C1 segment of cervical spinal cord (tissue), 14 donors: ENCODE measurements at places on chromosomes 1 and 21.

DNA sequence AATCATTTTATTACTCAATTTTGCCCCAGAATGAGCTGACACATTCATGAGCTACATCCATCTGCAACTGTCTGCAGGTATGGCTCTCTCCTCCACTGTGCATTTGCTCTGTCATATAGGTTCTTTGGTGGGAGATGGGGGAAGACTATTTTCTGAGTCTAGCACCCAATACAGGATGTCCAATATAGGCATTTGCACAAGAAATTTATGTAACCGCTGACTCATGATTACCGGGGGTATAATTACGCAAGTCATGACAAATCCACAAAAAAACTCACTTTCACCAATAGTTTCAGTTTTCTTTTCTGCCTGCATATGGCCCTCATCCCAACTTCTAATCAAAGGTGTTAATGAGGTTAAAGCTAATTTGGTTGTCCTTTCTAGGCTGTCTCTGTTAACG is 17.5 kb upstream of the VSIG8 start:
- DNase-seq, result no peak

DNA sequence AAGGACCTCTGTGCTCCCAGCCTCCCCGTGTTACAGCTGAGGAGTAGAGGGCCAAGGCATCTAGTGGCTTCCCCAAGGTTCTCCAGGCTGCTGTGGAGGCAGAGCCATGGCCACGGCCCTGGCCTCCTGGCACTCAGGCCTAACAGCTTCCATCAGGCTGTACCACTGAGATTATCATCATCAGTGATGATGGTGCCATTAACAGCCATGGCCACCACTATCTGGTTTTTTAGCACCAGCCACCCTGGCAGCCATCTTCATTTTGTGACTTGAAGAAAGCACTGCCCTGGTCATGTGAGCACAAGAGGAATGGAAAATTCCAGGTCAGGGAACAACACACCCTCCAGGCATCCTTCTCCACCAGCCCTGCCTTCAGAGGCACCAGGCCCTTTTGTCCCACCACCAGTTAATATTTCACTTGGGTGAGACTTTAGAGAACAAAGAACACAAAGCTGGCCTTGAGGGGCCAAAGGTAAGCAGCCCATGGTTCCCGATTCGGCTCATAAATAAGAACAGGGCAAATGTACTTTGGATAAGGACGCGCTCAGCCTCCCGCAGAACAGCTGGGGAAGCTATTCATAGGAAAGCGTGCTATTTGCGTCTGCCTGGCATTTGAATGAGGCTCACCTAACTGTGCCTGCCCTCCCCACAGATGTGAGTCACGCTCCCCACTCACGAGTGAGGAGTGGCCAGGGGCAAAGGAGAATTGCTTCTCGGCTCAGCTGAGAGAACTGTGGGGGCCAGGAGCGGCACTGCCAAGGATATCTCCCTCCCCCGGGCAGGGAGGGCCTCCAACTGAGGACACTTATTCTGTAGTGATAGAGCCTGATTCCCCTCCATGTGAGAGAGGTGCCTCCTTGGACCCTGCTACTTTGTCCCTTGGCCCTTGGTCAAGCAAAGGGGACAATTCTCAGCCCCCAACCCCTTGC is 95.6 kb downstream of the CD58 start:
- DNase-seq, result no peak

GRCh38 chr1:55196433-55197035 is 18.6 kb downstream of the USP24 start:
- no peak for DNase-seq

DNA sequence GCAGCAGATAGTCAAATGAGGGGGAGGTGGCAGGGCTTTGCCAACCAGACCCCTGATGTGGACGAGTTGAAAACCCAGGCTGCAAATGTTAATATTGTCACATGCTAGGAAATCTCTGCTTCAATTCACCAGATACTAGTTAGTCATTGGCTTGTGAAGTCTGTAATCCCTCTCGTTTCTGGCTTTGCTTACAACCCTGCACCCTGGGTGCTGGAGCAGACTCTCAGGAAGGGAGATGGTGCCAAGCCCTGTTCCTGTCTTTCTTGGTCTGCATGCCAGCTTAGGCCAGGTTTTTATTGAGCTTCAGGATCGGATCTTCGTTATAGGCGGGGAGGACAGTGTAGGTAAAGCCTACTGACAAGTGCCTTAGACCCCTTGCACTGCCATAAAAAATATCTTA is 53.3 kb downstream of the MDM4 start:
- DNase-seq, result no peak

GRCh38 chr1:232112076-232112475 is 485.5 kb downstream of the DISC1 start:
- no peak for DNase-seq

DNA sequence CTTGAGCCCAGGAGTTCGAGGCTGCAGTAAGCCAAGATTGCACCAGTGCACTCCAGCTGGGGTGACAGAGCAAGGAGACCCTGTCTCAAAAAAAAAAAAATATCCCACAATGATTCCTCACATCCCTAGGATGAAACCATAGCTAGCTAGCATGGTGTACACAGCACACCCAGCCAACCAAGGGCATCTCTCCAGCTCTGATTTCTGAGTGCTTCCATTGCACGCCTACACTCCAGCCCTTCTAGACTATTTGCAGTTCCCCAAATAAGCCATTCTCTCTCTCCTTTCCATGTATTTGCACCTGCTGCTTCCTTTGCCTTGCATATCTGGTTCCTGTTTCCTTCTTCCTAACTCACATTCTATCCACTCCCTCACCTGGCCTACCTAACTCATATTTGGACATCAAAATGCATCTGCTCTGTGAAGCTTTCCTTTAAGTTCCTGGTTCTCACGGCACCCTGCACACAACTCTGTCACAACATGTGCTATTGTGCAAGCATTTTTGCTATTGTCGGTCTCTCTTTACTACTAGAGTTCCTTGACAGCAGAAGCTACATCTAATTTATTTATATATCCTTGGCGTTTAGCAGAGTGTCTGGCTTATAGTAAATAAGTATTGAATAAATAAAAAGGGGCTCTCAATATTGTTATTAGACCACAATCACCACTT is 2.4 kb upstream of the ELAPOR1 start:
- DNase-seq, result no peak

GRCh38 chr1:191152776-191153175 is 675.1 kb upstream of the BRINP3 start:
- DNase-seq, result no peak

DNA sequence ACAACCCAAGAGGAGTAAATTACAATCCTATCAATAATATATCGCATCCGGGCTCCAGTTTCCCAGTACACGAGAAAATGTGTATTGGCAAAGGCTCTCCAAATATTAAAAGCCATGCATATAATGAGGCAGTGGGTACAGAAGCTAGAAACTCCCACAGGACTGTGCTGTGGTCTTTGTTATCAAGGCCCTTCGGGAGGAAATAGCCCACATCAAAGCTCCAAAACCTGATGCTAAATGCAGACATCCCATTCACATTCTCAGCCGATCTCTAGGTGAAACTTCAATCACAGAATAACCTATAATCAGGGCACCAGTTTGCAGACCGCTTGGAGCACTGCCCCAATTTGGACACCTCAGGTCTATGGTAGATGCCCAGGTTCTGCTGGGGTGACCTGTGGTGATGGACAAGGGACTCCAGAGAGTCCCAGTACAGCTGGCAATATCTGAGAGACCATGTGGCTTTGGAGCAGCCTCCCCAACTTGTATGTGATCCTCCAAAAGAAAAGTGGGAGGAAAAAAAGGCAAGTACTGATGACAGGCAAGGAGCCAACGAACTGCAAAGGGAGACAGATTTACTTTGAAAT is 148.8 kb upstream of the CAMK1G start:
- DNase-seq, result no peak

DNA sequence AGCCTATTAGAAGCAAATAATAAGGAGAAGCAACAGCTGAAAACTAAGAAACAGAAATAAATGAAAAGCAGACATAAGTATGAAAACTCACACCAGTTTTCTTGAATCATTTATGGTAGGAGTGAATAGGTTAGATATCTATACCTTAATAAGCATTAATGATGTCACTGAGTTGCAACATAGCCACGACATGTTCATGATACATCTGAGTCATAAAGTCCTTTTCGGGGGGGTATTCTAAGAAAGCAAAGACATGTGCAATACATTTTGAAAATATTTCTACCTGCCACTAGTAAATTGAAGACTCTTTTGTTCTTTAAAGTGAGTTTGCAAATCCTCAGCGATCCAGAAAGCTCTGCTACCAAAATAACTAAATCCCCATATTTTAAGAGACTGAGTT is 7.2 kb downstream of the CD34 start:
- no peak for DNase-seq

DNA sequence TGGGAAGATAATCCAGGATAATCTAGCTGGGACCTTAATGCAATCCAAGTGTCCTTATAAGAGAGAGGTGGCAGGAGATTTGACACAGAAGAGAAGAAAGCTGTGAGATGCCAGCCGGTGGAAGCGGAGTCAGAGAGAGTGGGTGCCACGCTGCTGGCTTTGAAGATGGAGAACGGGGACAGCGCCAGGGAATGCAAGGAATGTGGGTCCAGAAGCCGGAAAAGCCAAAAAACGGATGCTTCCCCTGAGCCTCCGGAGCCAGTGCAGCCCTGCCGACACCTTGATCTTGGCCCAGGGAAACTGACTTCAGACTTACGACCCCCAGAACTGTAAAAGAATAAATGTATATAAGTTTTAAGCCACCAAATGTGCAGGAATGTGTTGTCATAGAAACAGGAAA is 152.6 kb downstream of the ZNF281 start:
- DNase-seq, result no peak

DNA sequence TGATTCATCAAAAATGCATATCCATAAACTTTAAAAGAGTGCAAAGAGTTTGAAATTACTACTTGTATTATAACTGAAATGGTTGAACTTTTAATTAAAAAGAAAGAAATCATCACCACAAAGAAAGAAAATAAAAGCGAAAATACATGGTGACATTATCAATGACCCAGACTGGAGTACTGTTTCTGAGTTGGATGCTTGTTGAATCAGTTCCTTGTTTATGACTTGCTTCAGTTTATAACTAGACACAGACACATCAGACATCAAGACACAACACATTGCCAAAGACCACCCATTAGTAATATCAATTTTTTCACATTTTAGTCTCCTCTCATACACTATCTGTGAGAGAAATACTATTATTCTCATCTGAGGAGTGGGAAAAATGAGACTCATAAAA is 293.0 kb downstream of the MRPL39 start:
- DNase-seq, result no peak

GRCh38 chr1:248807067-248807737 is 18.5 kb downstream of the SH3BP5L start:
- DNase-seq, result peak; percentile 22

- DNase-seq, result no peak
These were observed 330.0 kb downstream of the BRINP3 start for GRCh38 chr1:190147616-190148015.

GRCh38 chr21:25867061-25867460 is 132.3 kb downstream of the GABPA start:
- no peak for DNase-seq

GRCh38 chr1:74468982-74469603 is 43.3 kb downstream of the LRRC53 start:
- no peak for DNase-seq

GRCh38 chr1:172350856-172351255 is 69.6 kb upstream of the C1orf105 start:
- DNase-seq, result no peak

DNA sequence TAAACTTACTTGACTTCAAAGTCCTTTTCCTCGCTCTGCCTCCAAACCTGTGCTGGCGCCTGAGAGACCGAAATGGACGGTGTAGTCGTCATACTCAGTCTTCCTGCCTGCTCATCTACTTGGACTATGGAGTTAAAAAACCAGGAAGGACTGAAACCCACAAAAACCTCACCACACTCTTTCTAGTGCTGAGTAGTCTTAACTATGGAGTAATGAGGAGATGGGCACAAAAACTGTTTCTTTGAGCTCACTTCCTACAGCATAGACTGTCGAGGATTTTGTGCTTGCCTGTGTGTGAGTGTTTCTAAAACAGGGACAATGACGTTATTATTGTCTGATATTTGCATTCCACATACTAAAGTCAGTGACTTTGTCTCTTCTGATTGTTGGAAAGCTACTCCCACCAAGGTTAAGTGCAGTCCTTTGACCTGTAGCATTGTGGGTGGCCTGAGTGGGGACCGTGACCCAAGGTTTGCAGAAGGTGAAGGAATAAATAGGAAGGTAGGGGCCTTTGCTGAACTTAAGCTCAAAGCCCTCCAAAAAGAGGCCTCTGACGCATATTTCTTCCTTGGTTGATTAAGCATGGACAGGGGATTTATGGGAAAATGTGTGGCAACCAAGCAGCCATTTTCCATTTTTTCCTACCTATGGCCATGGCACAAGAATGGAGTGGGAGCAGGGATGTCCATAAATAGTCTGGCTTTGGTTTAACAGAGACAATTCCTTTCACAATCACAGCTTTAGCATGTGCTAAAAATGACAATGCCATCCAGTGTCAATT is 109.6 kb downstream of the ZBTB18 start:
- no peak for DNase-seq

DNA sequence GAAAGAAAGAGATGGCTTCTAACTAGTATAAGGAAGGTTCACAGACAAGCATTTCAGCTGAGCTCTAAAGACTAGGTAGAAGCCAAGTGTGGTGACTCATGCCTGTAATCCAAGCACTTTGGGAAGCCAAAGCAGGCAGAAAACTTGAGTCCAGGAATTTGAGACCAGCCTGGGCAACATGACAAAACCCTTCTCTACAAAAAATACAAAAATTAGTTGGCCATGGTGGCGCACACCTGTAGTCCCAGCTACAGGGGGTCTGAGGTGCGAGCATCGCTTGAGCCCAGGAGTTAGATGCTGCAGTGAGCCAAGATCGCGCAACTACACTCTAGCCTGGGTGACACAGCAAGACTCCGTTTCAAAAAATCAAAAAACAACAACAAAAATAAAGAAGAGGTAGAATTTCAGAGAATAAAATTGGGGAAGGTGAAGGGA is 27.8 kb downstream of the FBXO42 start:
- no peak for DNase-seq

DNA sequence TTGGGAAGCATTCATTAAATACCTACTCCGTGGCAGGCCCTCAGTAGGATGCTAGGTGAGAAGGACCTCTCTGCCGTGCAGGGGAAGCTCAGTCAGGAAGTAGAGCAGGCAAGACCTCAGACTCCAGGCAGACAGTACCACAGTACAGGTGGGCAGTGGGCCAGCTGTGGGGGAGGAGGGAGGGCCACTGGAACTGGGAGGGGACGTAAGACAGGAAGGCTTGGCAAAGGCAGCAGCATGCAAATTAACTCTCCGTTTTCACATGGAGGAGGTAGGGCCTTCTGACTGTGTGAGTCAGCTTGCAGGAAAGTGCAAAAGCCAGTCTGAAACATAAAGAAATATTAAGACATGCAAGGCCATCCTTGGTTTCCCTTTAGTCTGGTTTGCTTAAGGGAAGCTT is 157.7 kb downstream of the TRIM33 start:
- no peak for DNase-seq

GRCh38 chr1:57307392-57308170 is 116.3 kb downstream of the DAB1 start:
- no peak for DNase-seq
